ENCODE measurements at places on chromosomes 12 and 14. TPM values are rescaled to one million over a fixed set of nuclear protein-coding genes. Genes with fewer than 3 reads are reported as not detected.

DNA sequence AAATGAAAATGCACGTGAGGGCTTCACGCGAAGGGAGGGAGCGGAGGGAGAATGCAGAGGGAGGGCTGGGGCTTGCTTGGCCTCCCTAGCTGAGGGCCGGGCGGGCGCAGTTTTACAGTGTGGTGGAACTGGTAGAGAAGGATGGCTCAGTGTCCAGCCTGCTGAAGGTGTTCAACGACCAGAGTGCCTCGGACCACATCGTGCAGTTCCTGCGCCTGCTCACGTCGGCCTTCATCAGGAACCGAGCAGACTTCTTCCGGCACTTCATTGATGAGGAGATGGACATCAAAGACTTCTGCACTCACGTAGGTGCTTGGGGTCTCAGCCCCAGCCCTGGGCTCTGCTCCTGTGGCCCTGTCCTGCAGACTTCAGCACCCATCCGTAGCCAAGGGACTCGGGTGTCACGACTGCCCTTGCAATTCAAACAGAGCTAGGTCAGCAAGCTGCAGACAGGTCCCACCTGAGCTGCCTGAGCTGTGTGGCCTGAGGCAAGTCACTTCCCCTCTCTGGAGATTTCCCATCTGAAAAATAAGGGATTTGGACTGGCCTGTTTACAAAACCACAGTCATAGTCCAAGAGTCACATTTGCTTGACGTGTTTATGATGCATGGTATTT is 18.4 kb downstream of the OTUB2 start:
- DNase-seq: peak; percentile 39

DNA sequence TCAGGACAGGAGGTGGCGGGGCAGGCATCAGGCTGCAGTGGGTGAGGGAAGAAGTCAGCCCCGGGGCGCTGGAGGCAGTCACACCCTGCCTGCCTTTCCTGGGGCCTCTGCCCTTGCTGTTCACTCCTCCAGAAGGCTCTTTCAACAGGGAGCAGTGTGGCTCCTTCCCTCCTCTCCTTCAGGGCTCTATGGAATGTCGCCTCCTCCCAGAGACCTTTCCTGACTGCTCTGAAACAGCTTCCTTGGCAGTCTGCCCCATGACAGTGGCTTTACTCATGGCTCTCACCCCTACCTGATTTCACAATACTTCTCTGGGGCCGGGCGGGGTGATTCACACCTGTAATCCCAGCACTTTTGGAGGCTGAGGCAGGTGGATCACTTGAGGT is 7.1 kb downstream of the RHOF start:
- DNase-seq: peak; percentile 92

DNA sequence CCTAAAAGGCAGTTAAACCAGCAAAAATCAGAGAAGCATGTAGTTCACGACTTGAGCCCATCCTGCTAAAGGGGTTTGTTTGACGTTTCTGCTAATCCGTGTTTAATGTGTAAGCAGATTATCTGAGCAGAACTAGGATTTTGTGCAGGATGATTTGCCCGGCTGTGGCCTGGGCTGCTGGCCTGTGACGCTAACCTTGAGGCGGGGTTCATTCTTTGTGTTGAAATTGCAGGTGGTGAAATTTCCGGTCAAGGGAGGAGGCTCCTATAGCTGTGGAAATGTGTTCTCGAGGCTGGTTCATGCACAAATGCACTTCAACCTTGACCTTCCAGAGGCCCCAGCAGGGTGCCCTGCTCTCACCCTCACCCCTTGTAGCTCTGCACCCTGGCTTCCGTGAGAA is 63.7 kb downstream of the SLC24A4 start:
- peak; percentile 71 for DNase-seq

GRCh38 chr12:99201906-99202645 is 445.5 kb upstream of the GARIN6 start:
- no peak for DNase-seq

The OTX2 gene
- not detected for total RNA-seq

GRCh38 chr12:2163177-2163941 is 110.6 kb downstream of the CACNA1C start:
- DNase-seq: peak; percentile 79

DNA sequence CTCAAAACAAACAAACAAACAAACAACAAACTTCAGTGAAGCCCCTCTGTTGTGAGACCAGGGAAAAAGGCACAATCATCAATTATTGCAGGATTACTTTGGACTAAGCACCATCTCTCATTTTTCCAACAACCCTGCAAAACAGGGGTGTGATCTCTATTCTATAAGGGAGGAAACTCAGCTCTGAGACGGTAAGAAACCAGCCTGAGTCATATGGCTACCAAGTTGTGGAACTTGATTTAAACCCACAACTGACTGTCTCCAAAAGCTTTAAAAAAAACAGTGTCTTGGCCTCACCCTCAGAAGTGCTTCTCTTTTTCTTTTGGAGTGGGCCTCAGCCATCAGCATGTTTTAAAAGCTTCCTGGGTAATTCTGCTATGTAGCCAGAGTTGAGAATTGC is 49.8 kb downstream of the RIN3 start:
- DNase-seq: no peak

The PCK2 gene
- total RNA-seq: 124 TPM

DNA sequence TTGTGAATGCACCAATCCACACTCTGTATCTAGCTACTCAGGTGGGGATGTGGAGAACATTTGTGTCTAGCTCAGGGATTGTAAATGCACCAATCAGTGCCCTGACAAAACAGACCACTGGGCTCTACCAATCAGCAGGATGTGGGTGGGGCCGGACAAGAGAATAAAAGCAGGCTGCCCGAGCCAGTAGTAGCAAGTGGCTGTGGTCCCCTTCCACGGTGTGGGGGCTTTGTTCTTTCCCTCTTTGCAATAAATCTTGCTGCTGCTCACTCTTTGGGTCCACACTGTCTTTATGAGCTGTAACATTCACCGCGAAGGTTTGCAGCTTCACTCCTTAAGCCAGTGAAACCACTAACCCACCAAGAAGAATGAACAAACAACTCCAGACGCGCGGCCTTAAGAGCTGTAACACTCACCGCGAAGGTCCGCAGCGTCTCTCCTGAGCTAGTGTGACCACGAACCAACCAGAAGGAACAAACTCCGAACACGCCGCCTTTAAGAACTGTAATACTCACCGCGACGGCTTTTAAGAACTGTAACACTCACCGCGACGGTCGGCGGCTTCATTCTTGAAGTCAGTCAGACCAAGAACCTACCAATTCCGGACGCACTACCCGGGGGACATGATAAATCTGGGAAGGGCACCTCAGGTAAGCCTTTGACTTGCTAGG is 4.6 kb upstream of the LDHB start:
- no peak for DNase-seq

All from right lobe of liver (tissue), 6 donors.